ENCODE measurements at places on chromosomes 16 and 17. TPM values are rescaled to one million over a fixed set of nuclear protein-coding genes. Genes with fewer than 3 reads are reported as not detected.

DNA sequence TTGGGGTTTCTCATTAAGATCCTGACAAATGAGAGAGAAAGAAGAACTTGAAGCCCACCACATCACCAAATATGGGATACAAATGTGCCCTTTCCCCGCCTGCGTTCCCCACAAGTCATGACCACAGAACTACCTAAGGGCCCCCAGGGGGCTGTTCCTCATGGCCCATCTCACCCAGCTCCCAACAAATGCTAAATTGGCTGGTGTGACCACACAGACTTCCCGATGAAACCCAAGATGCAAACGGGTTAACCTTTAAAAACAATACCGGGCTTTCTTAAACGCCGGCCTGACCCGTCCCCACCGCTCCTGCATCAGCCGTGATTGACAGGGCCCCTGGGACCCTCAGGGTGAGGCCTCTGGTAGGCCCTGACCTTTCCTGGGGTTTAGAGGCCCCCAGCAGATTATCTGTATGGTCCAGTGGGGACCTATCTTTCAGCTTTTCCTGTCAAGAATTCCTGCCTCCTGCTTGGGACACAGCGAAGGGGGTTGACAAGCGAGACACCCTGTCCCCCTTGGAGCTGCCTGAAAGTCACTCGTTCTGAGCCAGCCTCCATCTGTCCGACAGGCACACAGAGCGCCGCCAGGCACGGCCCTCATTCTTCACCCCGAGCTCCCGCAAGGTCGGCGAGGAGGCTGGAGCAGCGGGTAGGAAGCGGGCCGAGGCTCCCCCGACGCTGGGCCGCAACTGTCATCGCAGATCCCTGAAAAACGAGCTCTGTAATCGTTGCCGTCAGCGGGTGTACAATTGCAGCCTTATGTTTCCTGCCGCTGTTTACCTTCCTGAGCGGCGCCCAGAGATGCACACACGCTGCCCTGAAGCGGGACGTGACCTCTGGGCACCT, 300.1 kb downstream of the FOXL1 start:
- no peak overlapping the region for H3K4me3 ChIP-seq
- H3K36me3 ChIP-seq, result no peaks in the 10 kb centered on the region
- peaks cover 18% of the 10 kb centered on the region for H3K27me3 ChIP-seq
- DNase-seq, result no peak
- no peaks in the 10 kb centered on the region for H3K4me1 ChIP-seq

GRCh38 chr17:60579090-60579489, 20.9 kb upstream of the PPM1D start:
- H3K27ac ChIP-seq, result peak overlapping the region; percentile 80
- no peaks in the 10 kb centered on the region for H3K27me3 ChIP-seq
- no peaks in the 10 kb centered on the region for H3K36me3 ChIP-seq
- no peak overlapping the region for H3K4me3 ChIP-seq
- no peak for DNase-seq
- H3K4me1 ChIP-seq, result peaks cover 8% of the 10 kb centered on the region

DNA sequence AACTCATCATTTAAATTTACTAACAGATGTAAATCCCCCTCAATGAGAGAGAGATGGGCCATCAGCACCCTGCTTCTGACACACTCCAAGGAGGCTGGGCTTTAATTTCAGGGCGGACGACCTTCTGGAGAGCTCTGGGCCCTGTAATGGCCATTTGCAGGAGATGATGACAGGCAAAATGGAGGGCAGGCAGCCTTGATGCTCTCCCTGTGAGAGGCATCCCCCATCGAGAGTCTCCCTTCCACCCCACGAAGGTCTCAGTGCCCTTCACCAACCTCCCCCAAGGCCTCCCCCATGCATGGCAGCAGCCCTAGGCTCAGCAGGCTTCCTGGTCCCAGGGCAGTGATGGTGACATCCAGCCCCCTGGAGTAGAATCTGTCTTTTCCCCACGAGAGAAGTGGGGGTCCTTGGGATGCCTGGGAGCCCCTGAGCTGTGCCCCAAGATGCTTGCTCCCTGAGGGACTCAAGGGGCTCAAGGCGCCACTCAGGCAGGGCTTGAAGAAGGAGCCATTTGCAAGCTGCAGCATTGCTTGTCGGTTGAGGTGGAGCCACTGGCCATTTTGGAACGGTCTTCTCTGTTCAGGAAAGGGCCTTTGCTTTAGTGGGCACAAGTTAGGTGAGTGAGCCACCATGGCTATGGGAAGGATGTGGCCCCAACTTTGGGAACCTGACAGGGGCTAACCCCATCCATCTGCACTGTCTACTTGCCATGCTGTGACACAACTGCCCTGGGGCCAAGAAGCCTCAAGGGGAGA, 82.6 kb downstream of the C16orf78 start:
- H3K27ac ChIP-seq, result no peak overlapping the region
- no peak overlapping the region for H3K4me3 ChIP-seq
- H3K27me3 ChIP-seq, result no peaks in the 10 kb centered on the region
- H3K4me1 ChIP-seq, result no peaks in the 10 kb centered on the region
- no peaks in the 10 kb centered on the region for H3K36me3 ChIP-seq
- no peak for DNase-seq

DNA sequence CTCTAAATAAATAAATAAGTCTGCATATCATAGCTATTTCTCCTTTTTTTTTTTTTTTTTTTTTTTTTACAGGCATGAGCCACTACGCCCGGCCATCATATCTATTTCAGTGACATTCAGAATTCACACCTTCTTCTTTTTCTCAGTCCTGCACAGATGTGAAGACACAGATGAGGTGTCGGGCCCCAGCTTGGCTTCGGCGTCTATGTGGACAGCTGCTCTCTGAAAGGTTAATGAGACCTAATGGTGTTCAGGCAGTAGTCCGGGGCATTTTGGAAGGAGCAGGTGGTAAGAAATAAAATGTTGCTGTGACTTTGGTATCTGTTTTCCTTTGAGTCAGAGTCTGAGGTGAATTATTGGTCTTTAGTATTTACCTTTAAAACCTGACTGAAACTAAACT, 23.6 kb downstream of the TANGO6 start:
- no peaks in the 10 kb centered on the region for H3K4me1 ChIP-seq
- peaks cover 12% of the 10 kb centered on the region for H3K36me3 ChIP-seq
- DNase-seq, result no peak
- no peak overlapping the region for H3K4me3 ChIP-seq
- no peak overlapping the region for H3K27ac ChIP-seq
- no peaks in the 10 kb centered on the region for H3K27me3 ChIP-seq

GRCh38 chr17:47693731-47694580, at the start of gene TBKBP1:
Gene TBKBP1 (plus strand): TSS chr17:47694161. CDS start chr17:47696113, 1,952 bp downstream.
- H3K4me1 ChIP-seq, result peaks cover 4% of the 10 kb centered on the region
- H3K27ac ChIP-seq, result no peak within 1 kb of the TSS
- DNase-seq, result peak; percentile 59
- H3K27me3 ChIP-seq, result no peaks in the 10 kb centered on the region

DNA sequence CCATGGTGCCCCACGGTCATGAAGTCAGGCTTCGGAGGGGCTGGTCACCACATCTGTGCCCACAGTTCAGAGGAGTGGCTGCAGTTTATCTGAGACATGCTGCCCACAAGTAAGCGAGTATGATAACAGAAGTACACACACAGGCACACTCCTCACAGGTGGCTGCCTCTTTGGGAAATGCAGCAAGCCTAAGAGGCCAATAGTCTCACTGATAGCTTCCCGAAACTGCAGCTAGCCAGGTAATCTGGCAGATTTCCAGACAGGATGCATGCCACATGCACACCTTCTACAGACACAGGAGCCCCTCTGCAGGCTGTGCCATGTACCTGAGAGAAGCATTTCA, 12.6 kb upstream of the GFOD2 start:
- no peak overlapping the region for H3K27ac ChIP-seq
- H3K4me1 ChIP-seq, result peaks cover 2% of the 10 kb centered on the region
- no peak for DNase-seq
- no peak overlapping the region for H3K4me3 ChIP-seq
- H3K27me3 ChIP-seq, result no peaks in the 10 kb centered on the region

DNA sequence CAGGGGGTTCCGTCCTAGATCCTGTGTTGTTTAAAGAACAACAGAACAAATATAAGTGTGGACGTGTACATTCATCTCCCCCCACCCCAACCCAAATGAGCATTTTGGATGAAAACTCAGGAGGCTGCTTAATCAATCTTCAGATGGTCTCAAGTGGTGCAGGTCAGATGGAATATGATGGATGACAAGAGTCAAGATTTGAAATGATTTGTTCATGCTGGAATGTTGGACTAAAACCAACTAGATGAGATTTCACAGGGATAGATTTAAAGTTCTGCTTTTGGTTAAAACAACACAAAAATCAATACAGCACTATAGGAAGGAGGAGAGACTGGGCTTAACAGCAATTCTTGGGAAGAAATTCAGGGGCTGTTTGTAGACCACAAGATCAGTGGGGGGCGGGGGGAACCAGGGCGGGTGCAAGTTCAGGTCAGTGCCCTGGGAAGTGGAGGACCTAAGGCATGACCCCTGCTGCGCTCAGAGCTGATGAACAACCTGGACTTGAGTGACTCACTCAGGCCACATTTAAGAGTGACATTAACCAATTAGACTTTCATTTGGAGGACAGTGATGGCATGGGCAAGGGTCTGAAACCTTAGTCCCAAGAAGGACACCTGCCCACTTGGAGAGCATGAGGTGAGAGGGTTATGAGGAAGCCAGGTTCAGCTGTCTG, 15.1 kb downstream of the TTYH2 start:
- DNase-seq, result no peak
- no peaks in the 10 kb centered on the region for H3K36me3 ChIP-seq
- H3K27ac ChIP-seq, result no peak overlapping the region
- H3K4me1 ChIP-seq, result no peaks in the 10 kb centered on the region
- no peaks in the 10 kb centered on the region for H3K27me3 ChIP-seq
- no peak overlapping the region for H3K4me3 ChIP-seq

- H3K27me3 ChIP-seq, result no peaks in the 10 kb centered on the region
- no peak overlapping the region for H3K4me3 ChIP-seq
- no peak for DNase-seq
- H3K27ac ChIP-seq, result no peak overlapping the region
- no peaks in the 10 kb centered on the region for H3K4me1 ChIP-seq
Measured at GRCh38 chr17:67970783-67971182, 25.5 kb downstream of the C17orf58 start.

- H3K4me3 ChIP-seq, result no peak overlapping the region
- no peak for DNase-seq
- H3K27ac ChIP-seq, result no peak overlapping the region
- H3K27me3 ChIP-seq, result no peaks in the 10 kb centered on the region
Measured at GRCh38 chr17:47990962-47991731, 20.2 kb downstream of the CDK5RAP3 start.

- DNase-seq, result no peak
- no peak overlapping the region for H3K27ac ChIP-seq
- no peak overlapping the region for H3K4me3 ChIP-seq
Measured at GRCh38 chr17:4316648-4317047, 49.8 kb downstream of the UBE2G1 start.

DNA sequence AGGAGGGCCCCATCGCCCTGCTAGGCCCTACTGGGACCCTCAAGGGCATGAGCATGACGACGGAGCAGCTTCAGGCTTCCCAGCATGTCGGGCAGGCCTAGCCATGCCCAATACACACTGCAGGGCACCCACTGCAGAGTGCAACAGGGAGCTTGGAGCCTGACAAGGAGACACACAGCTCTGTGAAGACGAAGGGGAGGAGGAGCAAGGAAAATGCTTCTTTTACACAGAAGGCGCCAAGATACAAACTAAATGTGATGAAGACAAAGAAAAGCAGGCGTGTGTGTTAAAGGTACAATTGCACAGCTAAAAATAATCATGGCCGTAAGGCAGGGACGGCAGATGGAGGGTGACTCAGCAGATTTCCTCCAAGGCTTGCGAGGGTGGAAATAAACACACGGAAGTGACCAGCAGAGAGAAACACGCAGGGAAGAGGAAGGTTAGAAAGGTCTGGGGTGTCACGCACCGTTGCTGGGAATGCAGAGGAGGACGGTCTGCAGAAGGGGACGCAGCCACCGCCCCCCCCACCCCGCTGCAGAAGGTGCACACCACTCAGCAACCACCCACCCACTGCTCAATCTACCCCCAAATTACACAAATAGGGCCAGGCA, 108.5 kb downstream of the ZNF778 start:
- peaks cover 82% of the 10 kb centered on the region for H3K4me1 ChIP-seq
- peak overlapping the region; percentile 89 for H3K27ac ChIP-seq
- peak; percentile 65 for DNase-seq
- H3K36me3 ChIP-seq, result no peaks in the 10 kb centered on the region
- no peak overlapping the region for H3K4me3 ChIP-seq
- H3K27me3 ChIP-seq, result no peaks in the 10 kb centered on the region

DNA sequence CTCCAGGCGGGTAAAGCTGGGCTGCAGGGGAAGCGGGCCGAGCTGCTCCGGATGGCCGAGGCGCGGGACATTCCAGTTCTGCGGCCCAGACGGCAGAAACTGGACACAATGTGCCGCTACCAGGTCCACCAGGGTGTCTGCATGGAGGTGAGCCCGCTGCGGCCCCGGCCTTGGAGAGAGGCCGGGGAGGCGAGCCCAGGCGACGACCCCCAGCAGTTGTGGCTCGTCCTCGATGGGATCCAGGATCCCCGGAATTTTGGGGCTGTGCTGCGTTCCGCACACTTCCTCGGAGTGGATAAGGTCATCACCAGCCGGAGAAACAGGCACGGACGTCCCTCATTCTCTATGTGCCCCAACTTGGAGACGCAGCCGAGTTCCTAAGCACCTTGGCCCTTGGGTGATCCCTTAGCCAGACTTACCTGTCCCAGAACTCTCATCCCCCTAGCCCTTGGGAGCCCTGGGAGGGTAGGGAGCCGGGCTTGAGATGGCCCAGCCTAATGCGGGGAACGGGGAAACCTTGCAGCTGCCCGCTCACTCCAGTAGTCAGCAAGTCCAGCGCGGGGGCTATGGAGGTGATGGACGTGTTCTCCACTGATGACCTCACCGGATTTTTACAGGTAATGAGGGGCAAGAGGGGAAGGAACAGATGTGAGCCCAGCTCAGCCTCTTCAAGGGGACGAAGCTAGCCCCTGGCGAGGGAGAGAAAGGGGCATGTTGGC, 806 bp downstream of the MRM1 start:
- H3K27me3 ChIP-seq, result no peaks in the 10 kb centered on the region
- H3K36me3 ChIP-seq, result no peaks in the 10 kb centered on the region
- H3K4me3 ChIP-seq, result peak overlapping the region; percentile 63
- H3K27ac ChIP-seq, result no peak overlapping the region

GRCh38 chr17:83118071-83118841, 38.8 kb downstream of the METRNL start:
- H3K4me1 ChIP-seq, result no peaks in the 10 kb centered on the region
- DNase-seq, result no peak
- H3K27ac ChIP-seq, result no peak overlapping the region
- no peaks in the 10 kb centered on the region for H3K27me3 ChIP-seq

GRCh38 chr17:14748036-14748710, 447.3 kb downstream of the HS3ST3B1 start:
- no peak overlapping the region for H3K4me3 ChIP-seq
- H3K27me3 ChIP-seq, result no peaks in the 10 kb centered on the region
- no peak for DNase-seq
- no peaks in the 10 kb centered on the region for H3K4me1 ChIP-seq
- no peak overlapping the region for H3K27ac ChIP-seq

- peaks cover 64% of the 10 kb centered on the region for H3K4me1 ChIP-seq
- no peak overlapping the region for H3K4me3 ChIP-seq
- no peak for DNase-seq
- H3K36me3 ChIP-seq, result no peaks in the 10 kb centered on the region
Measured at GRCh38 chr16:85003076-85003475, 8.3 kb downstream of the ZDHHC7 start.

GRCh38 chr16:30458561-30459394, 13.1 kb upstream of the SEPHS2 start:
- no peaks in the 10 kb centered on the region for H3K27me3 ChIP-seq
- no peaks in the 10 kb centered on the region for H3K36me3 ChIP-seq
- H3K4me3 ChIP-seq, result no peak overlapping the region
- no peaks in the 10 kb centered on the region for H3K4me1 ChIP-seq

CUEDC1 gene
- 9.4 TPM for total RNA-seq

RNFT1 gene
- total RNA-seq, result 21.6 TPM

IRF8 gene
- 19.8 TPM for total RNA-seq

CTRB2 gene
- total RNA-seq, result not detected

SLC12A3 gene
- 0.06 TPM for total RNA-seq

HEXIM2 gene
- 18.1 TPM for total RNA-seq

CMTM2 gene
- total RNA-seq, result not detected
